ENCODE measurements at places on chromosomes 11 and 22.

- DNase-seq, result peak; percentile 80
These were observed 315.3 kb downstream of the TMEM135 start for GRCh38 chr11:87352759-87353707.

DNA sequence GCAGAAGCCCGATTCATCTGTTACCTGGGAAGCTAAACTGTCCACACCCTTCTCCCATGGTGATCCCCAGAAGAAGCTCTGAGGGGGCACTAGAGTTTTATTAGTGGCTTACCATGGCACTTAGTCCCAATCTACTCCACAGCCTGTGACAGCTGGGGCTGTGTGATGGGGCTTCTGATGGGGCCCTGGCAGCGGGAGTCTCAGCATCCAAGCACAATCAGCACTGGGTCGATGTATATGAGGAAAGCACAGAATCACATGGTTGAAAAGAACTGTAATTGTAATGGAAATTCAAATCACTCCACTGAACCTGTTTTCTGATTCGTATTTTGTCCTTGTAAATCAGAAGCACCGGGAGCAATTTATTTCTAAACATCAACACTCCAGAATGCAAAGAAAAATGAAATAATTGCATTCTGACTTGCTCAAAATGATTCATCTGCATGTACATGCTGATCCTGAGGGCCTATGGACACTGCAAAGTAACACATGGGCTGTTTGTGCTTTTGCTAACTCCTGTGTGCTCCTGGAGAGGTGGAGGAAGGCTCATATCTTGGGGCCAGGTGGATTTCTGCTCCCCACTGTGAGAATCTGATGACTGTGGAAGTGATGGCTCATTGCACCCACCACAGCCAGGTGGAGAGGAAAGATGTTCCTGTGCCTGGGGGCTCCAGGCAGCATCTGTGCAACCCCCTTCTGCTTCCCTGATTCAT is 203.0 kb downstream of the KIRREL3 start:
- DNase-seq, result no peak

DNA sequence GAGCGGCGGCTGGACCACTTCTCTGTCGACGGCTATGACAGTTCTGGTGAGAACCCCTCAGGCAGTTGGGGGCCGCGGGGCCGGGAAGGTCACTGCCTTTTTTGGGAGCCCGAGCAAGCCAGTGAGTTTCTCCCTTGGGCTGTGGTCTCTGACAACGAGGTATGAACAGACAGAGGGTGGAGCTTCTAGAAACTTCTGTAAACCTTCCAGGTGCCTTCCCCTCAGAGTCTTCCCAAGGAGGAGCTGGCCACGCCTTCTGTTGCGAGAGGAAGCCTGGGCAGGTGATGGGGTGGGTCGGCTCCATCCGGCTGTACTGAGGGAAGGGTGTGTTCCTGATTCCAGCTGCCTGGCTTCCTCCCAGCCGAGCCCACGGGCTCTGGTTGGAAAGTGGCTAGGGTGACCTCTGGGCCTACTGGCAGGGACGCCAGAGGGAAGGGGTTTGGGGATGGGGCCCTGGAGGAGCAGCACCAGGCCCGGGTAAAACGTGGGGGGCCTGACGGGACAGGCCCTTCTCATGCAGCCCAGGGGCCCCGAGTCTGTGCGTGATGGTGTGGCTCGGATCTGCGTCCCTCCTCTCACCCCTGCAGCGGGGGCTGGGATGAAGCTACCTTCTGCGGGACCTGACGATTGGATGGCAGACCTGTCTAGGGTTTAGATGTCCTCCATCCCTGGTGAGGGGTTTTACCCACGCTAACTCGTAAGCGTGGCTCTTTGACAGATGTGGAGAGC is 110.8 kb downstream of the KCNQ1OT1 start:
- DNase-seq, result no peak

DNA sequence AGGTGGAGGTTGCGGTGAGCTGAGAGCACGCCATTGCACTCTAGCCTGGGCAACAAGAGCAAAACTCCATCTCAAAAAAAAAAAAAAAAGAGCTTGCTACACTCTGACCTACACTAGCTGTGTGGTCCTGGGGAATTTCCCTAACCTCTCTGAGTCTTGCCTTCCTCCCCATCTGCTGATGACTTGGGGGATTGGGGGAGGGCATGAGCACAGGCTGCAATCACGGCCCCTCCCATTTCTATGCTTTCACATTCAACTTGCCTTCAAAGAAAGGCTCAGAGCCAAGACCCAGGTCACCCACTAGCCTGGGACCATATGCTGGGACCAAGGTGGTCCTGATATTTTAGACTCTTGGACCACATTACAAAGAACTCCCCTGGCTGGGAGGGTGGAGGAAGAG is 39.8 kb upstream of the TEF start:
- DNase-seq, result no peak

- no peak for DNase-seq
These were observed 83.0 kb downstream of the TRAF6 start for GRCh38 chr11:36427079-36427478.

- DNase-seq, result no peak
These were observed 31.0 kb upstream of the RCN1 start for GRCh38 chr11:32059686-32060462.

DNA sequence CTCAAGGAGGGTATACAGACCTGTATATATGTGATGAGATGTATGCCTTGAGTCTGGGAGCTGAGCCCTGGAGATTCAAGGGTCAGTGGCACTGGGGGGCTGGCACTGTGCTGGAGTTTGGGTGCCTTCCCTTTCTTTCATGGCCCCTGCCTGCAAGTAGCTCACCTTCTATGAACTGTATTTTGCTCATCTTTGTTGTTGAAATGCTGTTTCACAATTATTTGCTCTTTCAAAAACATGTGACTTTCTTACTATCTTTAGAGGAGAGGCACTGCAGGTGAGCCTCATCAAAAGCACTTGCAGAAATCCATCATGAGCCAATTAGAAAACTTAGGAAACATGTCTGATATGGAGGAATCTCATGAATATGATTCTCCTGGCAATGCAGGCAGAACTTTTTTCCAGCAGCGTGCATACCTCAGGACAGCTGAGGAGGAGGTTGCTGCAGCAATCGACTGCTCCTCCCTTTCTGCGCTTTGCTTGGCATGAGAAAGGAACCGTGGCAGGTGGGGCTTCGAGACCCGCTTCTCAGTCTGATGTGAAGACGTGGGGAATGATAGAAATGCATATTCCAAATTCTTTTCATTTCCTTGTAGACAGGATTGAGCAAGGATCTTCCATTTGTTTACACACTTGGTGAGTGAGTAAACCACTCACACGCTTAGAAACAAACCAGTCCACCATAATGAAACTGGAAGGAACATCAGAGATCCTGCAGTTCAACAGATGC is 178.4 kb upstream of the E2F8 start:
- DNase-seq, result no peak

GRCh38 chr22:39490135-39490798 is 11.8 kb upstream of the MIEF1 start:
- peak; percentile 74 for DNase-seq

GRCh38 chr11:121722431-121723245 is 269.9 kb upstream of the SORL1-AS1 start:
- DNase-seq, result peak; percentile 55

DNA sequence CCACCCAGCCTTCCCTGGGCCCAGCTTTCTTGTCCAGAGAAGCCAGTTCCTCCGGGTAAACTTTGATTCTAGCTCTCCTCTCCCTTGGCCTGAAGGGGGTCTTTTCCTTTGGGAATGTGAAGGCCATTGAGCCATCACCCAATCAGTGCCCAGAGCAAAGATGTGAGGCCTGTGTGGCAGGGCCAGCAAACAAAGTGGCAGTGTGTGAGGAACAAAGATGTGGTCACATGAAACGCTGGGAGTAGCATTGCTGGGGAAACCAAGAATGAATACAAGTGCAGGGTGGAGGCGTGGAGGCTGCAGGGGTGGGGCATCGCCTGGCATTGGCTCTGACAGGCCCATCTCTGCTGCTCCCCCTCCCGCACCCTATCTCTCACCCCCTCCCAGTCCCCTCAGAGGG is 91.9 kb upstream of the BID start:
- no peak for DNase-seq

- no peak for DNase-seq
These were observed 8.9 kb upstream of the UCP2 start for GRCh38 chr11:73991471-73992006.

DNA sequence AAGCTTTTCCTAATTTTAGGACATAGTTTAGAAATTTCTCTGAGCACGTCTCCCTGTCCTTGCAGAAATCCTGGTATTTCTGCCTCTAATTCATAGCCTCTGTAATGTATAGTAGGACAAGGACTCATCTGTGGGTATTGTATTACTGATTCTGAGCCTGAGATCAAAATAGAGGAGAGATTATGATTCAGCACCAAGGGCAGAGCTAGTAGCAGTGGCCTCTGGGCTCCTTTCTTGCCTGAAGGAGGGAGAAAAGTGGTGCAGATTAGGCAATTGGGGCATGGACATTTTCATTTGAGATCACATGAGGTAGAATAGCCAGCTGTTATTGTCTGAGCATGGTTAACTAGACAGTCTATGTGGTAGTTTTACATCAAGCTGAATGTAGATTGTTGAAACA is 2.8 kb downstream of the MADD start:
- no peak for DNase-seq

- no peak for DNase-seq
These were observed 76.9 kb downstream of the KCNJ1 start for GRCh38 chr11:128790196-128790595.

- no peak for DNase-seq
These were observed 28.6 kb downstream of the TECTA start for GRCh38 chr11:121129362-121130340.

DNA sequence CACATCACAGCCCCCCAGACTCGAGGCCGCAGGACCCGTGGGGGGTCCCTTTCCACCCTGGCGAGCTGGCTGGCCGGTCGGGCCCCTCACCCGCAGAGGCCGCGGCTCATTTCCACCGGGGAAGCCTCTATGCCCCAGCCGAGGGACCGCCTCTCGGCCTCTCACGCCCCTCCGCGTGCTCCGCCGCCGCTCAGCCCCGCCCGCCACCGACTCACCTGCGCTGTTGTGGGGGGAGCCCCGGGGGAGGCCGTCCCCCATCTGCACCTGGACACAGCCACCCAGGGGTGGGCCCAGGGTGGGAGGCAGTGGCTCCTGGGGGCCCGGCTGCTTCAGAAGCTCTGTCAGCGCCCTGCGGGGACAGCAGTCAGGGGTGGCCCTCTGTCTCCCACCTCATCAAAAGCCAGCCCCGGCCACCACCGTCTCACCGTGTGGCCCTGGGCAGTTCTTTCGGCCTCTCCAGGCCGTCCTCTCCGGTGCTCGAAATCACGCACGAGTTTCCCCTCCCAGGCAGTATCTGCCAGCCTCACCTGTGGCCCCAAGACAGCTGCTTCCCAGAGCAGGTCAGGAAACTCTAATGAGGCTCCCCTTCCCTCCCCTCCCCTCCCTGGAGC is 3.8 kb downstream of the SHISA8 start:
- DNase-seq, result no peak

DNA sequence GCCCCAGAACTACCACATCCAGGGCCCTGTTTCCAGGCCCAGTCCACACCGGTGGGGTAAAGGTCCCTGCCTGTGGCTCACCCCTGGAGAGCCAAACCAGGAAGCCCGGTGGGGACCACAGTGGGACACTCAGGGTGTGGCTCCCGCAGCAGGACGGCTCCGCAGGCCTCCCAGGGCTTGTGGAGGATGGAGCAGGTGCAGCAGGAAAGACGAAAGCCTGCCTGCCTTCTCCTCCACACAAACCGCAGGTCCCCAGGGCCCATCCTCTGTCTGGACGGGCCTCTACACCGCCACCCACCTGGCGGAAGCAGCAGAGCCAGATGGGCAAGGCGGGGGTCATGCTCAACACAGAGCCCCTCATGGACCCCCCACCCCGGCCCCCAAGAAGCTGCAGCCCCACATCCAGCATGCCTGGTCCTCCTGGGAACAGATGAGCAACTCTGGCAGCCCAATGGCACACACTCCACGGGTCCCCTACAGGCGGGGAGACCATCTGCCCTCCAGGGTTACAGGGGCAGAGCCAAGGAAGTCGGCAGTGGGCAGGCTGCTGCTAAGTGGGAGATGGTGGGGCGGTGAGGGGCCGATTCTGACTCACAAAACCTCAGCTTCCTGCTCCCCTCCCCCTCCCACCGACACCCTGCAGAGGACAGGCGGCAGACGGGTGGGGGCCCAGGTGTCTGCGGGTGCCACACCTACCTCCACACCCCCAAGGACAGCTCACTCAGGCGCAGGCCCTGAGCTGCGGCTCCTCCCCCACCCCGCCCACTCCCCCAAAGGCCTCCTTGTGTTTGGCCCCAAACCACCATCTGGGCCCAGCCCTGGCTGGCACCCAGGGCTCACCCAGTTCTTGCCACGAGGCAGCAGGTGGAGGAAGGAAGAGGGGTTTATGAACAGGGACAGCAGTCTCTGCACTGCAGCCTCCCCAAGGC is 5.2 kb downstream of the SBF1 start:
- DNase-seq, result peak; percentile 27

DNA sequence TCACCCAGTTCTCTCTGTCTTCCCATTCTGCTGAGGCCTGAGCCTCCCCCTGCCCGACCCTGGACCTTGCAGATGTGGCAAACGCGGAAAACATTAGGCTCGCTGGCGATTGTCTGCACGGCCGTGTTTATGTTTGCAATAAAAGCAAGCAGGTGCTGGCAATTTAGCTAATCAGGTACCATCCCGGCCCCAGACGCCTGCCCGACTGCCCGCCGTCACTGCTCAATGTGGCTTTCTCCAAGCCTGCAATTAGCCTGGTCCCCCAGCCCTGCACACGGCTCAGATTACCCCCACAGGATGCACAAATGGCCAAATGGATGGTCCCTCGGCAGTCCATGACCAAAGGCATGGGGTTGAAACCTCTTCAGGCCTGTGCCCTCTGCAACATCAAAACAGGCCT is 259.7 kb downstream of the MN1 start:
- no peak for DNase-seq

- DNase-seq, result no peak
These were observed 11.9 kb downstream of the KCNJ4 start for GRCh38 chr22:38442967-38443627.

DNA sequence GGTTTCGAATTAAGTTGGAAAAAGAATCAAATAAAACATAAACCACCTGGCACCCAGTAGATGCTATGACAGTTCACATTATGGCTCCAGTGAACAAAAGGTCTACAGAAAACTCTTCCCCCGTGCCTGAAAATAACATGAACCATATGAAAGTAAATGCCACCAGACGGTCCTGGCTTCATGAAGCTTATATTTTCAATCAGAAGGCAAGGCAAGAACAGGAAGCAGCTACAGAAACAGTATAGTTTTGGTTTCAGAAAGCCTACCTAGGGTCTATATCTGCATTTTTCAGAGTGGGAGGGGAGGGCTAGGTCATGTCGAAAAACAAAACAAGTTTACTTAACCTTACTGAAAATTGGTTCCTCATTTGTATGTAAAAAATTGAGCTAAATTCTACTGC is 9.8 kb downstream of the RAB30 start:
- DNase-seq, result no peak

Measured in NCI-H187 (cell line).